ENCODE measurements at places on chromosomes 7 and 10.

DNA sequence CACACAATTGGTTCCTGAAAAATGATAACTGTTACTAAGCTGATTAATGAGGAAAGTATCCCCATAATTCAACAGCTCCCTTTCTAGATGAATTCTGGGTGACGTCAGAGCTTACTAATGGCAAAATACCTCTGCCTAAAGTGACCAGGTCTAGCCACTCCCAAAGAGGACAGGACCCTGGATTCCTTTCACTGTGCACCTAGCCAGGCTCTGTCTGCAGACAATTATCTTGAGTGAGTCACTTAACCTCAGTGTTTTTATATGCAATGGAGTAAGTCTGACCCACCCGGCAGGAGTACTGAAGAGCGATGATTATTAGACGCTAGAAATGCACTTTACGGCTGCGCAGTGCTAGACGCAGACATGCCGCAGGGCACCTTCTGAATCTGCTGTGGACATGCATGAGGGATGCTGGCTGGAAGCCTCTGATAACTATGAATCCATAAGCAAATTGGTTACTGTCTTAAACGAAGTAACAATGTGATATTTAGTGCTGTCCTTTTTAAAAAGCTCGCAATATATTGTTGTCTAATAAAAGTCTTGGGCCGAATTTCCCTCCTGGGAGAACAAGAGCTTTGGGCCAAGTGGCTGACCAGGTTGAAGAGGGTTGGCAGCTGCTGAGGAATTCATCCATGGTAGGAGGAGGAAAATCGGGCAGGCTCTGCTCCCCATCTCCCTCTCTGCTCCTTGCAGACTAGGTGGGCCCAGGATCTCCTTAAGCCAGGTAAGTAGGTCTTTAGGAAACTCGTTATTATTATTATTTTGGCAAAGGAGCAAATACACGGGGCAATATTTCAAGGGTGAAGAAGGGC lies 4.6 kb upstream of the INPP5A start:
- DNase-seq: no peak

DNA sequence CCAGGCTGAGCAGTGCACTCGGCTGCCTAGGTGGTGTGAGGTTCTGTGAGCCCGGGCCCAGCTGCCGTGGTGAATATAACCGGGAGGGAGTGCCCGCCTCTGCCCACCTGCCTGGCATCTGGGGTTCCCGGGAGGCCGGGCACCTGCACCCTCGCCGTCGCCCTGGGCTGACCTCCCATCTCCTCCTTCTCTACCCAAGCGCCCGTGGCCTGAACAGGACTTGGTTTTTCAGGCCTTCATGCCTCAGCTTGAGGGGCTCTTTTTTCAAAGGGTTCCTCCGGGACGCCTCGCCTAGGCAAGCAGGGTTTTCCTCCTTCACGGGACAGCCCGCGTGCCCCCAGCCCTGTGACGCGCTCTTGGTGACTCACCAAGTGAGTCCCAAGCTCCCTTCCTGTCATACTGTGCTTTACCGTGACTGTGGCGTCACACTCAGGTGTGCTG lies 9.9 kb downstream of the INPP5A start:
- DNase-seq: no peak

DNA sequence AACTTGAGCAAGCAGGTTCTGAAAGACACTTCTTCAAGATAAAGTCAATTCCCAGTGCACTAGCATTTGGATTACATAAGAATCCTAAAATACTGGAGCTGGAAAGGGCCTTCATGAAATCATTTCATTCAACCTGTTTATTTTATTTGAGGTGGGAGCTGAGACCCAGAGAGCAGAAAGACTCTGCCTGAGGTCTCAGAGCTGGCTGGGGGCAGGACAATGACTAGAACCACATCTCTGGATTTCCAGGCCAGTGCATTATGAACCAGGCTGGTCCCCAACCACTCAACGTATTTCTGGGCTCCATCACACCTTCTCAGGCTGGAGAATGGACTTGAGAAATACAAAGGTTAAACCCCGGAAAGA lies 8.4 kb downstream of the ANXA11 start:
- DNase-seq: no peak

- DNase-seq: no peak
These were observed 108.6 kb upstream of the TAC1 start for GRCh38 chr7:97623333-97623732.

DNA sequence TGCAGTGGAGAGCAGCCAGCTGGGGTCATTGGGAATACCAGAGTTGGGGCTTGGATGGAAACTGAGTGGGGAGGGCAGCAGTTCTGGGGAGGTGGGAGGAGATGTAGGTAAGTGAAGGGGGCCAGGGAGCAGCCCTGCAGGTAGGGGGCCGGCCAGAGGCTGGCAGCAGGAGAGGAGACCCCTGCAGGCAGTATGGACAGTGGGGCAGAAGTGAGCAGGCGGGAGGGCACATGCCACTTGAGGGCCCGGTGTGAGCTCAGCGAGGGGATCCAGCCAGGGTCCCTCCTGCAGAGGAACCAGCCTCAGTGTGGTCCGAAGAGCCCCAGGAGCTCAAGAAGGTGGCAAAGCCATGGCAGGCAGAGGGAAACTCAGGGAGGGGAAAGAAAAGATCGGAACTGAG lies 75.4 kb downstream of the WDR11 start:
- no peak for DNase-seq

DNA sequence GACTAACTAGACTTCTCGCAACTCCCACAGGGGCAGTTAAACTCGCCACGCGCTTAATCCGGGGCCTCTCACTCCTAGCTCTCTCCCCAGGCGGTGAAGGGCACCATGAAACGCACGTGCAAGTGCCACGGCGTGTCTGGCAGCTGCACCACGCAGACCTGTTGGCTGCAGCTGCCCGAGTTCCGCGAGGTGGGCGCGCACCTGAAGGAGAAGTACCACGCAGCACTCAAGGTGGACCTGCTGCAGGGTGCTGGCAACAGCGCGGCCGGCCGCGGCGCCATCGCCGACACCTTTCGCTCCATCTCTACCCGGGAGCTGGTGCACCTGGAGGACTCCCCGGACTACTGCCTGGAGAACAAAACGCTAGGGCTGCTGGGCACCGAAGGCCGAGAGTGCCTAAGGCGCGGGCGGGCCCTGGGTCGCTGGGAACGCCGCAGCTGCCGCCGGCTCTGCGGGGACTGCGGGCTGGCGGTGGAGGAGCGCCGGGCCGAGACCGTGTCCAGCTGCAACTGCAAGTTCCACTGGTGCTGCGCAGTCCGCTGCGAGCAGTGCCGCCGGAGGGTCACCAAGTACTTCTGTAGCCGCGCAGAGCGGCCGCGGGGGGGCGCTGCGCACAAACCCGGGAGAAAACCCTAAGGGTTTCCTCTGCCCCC lies 19.5 kb downstream of the WNT8B start:
- DNase-seq: no peak

DNA sequence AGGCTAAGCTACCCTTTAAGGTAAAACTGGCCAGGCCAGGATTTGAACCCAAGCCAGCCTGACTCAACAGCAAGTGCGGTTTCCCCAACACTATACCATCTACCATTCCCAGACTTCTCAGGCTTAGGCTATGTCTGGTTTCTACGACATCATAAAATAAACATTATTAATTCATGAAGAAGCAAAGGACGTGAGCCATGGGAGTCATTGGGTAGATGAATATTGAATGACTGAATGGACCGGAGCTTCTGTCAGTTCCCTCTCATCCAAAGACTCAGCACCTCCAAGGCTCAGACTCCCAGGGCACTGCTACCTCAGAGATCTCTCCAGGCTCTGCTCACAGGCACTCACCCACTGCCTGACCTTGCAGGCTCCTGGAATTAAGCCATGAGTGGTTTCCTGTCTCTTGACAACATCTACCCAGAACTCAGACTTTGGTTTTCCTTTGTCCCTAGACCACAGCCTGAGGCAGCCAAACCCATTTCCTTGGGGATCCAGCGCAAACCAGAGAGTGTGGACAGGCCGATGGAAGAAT lies 64.6 kb upstream of the STEAP1B start:
- DNase-seq: no peak

DNA sequence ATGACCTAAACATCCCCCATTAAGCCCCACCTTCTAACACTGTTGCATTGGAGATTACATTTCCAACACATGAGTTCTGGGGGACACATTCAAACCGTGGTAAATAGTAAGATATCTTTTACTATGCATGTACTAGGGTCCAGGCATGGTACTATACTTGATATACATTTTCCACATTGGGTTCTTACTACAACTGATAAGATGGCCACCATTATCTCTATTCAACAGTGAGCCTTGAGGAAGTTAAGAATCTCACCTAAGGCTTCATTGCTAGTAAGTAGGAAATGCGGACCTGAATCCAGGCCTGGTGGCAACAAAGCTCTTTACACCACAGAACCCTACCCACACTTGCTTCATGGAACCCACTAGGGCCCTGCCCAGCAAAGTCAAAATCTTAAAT lies 5.7 kb downstream of the PANK1 start:
- no peak for DNase-seq

DNA sequence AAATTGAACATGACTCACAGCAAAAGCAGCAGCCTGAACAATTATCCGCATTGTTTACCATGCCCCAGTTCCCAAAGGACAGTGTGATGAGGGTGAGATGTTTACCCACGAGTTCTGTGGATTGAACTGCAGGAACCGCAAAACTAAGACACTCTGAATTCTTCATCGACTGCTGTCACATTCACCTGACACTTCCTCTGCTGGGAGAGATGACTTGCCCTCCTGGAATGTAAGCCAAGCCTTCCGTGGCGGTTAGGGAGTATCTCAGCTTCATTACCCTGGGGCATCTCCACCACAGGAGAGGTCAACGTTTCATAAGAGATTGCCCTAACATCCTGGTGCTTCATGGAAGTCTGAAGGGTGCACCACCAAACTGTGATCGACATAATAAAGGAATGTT lies 374.6 kb upstream of the ADARB2 start:
- DNase-seq: no peak

- DNase-seq: no peak
These were observed 40.0 kb downstream of the KCTD7 start for GRCh38 chr7:66668677-66669076.

DNA sequence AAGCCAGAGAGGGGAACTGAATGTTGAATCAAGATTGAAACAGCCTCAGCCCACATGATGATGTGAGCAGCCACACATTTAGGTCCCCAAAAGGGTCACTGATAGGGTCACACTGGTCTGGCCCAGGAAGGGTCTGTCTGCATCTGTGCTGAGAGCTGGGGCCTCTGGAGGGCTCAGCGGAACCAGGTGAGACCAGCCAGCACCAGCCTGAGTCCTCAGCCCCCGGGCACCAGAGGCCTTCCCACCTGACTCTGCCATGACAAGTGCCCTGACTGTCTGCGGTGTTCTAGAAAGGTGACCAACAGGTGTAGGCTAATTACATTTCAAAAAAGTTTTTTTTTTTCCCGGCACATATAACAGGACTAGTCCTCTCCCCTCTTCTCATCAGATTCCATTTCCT lies 76.2 kb downstream of the WDR11 start:
- DNase-seq: no peak

DNA sequence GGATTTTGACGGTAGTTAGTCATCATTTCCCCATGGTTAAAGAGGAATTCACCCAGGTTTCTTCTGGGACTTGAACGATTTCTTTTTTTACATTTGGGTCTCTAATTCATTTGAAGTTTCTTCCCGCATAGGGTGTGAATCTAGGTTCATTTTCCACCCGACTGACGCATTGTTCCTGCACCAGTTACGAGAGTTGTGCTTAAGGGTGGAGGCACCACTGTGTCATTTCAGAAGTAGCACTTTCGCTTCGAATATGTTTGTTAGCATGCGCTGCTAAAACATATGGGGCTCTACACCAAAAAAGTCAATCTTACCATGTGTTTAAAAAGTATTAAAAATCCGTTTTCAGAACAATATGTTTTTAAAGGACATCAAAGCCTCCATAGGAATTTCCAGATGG lies 140.3 kb downstream of the VIPR2 start:
- DNase-seq: no peak

DNA sequence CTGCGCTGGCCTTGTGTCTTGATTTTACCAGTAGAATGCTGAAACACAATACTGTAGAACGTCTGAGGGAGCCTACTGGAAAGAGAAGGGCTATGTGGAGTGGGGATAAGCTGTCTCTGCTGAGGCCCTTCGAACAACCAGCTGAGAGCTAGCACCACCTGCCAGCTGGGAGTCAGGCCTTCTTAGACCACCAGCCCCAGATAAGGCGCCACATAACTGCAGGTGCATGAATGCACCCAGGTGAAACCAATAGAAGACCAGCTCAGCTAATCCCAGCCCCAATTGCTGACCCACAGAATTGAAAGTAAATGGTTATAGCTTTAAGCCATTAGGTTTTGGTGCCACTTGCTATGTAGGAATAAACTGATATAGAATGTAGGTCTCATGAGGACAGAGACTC lies 438.4 kb downstream of the ADRA2A start:
- DNase-seq: no peak

DNA sequence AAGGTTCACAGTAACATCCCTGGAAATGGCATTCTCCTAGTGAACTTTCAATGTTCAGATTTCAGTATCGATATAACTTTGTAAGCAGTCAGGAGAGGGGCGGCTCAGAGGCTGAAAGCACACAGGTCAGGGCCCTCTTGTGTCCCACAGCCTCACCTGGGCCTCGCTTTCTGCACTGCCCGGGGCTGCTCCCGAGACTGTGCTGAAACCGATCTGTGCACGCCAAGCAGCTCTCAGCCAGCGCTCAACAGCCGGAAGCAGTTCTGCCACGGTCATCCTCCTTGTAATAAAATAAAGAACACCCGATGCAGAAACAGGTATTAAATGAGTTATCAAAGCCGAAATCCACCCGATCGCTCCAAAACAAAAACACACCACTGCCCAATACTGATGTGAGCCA lies 106.0 kb downstream of the DIP2C start:
- DNase-seq: no peak

Measured in NCI-H1436 treated with DMSO at 0.1 percent for 48 hours (cell line).